ENCODE measurements at places on chromosomes 12 and 14. TPM values are rescaled to one million over a fixed set of nuclear protein-coding genes. Genes with fewer than 3 reads are reported as not detected.
A peak's percentile ranks its signal among the peaks of the same experiment; 100 is the strongest.

DNA sequence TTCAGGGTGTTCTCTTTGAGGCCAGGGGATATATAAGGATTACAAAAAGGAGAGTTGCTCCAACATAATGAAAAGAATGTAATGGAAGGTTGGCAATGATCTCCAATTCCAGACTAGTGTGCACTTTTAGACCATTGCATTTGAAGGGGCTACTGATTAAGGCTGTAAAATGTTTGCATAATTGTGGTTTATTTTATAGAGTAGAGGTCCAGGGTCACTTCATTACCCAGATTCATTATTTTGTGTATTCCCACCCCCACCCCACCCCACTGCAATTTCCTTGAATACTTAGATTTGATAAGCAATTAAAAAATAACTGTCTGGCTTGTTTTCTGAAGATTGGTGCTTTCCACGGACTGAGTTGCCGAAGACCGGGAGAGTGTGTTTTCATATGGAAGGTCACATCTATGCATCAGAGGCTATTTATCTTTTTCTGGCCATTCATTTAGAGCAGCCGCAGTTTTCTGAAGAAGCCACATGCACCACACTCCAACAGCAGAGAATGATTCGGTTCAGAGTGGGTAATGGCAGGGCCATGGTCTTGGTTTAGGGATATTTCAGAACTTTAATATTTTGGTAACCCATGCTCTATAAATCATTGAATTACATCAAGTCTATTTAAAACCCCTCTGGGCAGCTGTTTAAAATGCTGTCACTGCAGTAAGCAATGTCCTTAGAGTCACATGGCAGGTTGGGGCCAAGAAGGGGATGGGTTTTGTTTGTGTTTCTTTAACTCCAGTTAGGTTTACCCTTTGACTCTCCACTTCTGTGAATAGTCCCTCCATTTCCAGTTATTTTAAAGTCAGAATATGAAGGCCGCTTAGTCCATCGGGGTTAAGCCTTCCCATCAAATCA is 94.6 kb downstream of the TMEM30B start:
- DNase-seq, result no peak
- H3K4me3 ChIP-seq, result no peak overlapping the region
- no peaks in the 10 kb centered on the region for H3K27me3 ChIP-seq
- no peak overlapping the region for H3K27ac ChIP-seq

- H3K36me3 ChIP-seq, result no peaks in the 10 kb centered on the region
- H3K27me3 ChIP-seq, result no peaks in the 10 kb centered on the region
- no peaks in the 10 kb centered on the region for H3K4me1 ChIP-seq
Measured at GRCh38 chr12:77571127-77571526, 259.6 kb upstream of the NAV3 start.

DNA sequence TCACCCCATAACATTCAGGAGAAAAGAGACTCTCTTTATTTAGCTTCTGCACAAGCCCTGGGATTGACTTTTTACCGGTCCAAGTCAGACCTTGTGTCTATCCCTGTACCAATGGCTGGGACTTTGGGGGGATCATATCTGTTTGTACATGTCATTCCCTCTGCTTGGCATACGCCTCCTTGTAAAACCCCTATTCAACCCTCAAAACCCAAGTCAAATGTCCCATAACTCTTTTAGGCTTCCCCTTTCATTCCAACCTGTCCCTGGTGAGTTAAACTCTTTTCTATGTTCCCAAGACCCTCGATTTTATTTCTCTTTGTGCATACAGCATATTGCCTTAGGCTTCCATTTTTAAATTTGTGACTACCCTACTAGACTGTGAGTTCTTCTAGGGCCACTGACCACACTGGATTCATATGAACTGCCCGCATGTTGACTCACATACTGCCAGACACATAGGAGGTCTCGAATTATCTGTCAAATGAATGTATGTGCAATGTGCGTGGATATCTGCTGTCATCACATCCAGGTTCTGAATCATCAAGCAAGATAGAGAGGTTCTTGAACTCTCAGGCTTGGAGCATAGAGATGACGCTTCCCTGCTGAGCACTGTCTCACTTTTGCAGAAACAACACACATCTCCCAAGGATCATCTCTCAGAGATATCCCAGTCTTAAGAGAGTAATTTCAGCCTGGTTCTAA is 548.6 kb upstream of the TBX3 start:
- no peaks in the 10 kb centered on the region for H3K36me3 ChIP-seq
- no peak for DNase-seq
- no peak overlapping the region for H3K4me3 ChIP-seq

GRCh38 chr14:23124337-23124954 is 5.4 kb upstream of the CEBPE start:
- no peak overlapping the region for H3K4me3 ChIP-seq
- no peaks in the 10 kb centered on the region for H3K27me3 ChIP-seq
- H3K27ac ChIP-seq, result peak overlapping the region; percentile 51
- DNase-seq, result no peak
- no peaks in the 10 kb centered on the region for H3K36me3 ChIP-seq
- H3K4me1 ChIP-seq, result no peaks in the 10 kb centered on the region

DNA sequence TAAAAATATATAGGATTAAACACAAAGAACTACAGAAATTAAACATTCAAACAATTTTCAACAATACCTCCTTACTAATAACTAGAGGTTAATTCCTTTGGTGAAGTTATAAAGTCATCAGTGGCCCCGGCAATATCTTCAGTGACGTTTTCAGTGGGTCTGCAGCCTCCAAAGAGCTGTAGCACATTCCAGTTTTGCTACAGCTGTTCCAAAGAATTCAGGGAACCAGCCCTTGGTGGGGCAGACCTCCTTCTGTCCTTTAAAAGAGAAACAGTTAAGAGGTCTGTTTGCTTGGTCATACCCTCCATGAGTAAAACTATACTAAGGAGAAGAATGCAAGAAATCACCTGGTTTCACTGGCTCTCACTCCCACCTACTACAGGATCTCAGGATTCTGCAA is 99.2 kb upstream of the ZDHHC17 start:
- H3K4me3 ChIP-seq, result no peak overlapping the region
- no peak for DNase-seq
- no peak overlapping the region for H3K27ac ChIP-seq
- no peaks in the 10 kb centered on the region for H3K36me3 ChIP-seq
- no peaks in the 10 kb centered on the region for H3K4me1 ChIP-seq
- H3K27me3 ChIP-seq, result no peaks in the 10 kb centered on the region

Gene RAD9B
- total RNA-seq, result 0.66 TPM

Gene CCDC38
- total RNA-seq, result not detected
